C1 segment of cervical spinal cord (tissue), 14 donors: ENCODE measurements at places on chromosomes 2 and 18.

DNA sequence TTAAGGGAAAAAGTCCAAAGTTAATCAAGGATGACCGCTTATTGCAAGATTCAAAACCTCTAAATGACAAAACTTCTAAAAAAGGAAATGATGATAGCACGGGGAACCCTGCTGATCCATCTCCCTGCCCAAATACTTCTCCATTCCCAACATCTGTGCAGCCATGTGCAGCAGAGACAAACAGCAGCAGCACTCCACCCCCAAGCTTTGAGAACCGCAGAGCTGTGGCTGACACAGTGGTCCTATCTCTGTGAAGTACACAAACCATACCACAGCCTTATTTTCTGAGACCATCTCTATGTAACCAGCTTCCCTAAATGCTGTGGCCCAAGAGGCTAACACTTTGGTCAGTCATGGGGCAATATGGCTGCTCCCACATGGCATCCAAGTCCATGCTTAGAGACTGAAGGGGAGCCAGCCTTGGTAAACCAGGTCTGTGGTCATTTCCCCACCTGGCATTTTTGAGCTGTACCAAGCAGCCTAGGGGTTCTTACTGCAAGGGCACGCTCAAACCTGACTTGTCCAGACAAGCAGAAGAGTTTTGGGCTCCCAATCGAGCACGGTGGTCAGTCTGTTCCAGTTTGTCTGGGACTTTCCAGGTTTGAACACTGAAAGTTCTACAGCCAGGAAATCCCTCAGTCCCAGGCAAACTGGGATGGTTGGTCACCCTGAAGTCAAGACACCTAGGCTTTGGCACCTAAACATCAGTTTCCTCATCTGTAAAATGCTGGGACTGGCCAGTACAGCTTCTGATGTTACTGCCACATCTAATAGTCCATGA is 17.1 kb upstream of the NFE2L2 start:
- no peak for DNase-seq

GRCh38 chr2:167832868-167833287 is 414.5 kb downstream of the STK39 start:
- peak; percentile 34 for DNase-seq

GRCh38 chr2:211867845-211868451 is 670.7 kb downstream of the ERBB4 start:
- DNase-seq, result no peak

GRCh38 chr2:172901913-172902312 is 166.3 kb downstream of the RAPGEF4 start:
- DNase-seq, result no peak

DNA sequence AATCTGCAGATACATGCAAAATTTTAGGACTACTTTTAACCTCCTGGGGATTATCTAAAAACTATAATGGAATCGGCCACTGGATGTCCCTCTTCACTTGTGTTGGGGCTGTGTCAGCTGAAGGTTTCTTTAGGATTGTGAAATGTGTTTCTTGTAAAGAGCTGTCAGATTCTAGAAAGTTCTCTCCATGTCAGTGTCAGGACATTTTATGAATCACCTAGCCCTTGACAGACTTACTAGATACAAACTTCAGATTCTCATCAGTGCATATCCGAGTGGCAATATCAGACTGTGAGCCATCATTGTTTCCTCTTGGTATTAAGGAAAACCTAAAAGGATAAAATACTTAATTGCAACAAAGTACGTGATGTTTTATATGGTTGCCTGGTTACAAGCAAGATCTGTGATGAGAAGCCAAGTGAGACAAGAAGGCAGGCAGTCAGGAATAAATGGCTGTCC is 107.3 kb downstream of the CPS1 start:
- DNase-seq, result no peak

DNA sequence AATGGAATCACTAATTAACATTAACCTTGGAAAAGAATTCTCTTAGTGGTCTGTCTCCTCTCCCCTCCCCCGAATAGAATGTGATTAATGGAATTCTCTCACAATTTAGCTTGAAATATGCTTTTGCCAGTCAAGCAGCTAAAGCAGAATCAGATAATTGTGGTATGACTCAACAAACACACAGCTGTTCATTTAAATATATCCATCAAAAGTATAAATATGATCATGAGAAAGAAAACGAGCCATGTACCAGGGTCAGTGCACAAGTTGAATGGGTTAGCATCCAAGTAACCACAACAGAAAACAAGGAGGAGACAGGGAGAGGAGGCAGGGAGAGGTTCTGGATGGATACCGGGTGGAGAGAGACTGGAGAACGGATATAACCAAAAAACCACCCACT is 66.9 kb downstream of the ACVR1 start:
- no peak for DNase-seq

DNA sequence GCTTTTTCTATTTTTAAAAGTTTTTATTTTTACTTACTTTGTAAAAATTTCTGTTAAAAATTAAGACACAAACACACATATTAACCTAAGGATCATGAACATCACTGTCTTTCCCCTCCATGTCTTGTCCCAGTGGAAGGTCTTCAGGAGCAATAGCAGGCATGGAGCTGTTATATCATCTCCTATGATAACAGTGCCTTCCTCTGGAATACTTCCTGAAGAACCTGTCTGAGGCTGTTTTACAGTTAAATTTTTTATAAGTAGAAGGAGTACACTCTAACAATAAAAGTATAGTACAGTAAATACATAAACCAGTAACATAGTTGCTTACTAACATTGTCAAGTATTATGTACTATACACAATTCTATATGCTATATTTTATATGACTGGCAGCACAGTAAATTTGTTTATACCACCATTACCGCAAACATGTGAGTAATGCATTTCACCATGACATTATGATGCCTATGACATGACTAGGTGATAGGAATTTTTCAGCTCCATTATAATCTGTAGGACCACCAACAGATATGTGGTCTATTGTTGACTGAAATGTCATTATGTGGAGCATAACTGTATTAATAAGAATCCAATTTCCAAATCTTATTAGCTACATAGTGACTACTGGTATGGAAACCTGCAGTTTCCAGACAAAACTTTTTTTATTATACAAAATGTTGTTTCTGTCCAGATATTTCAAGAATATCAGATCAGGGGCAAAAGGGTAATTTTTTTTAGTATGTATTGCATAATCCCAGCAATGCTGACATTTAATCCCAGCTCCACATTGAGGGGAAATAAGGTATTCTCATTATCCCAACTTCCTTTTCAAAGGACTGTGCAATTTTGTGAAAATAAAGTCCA is 337.2 kb upstream of the SLC39A10 start:
- DNase-seq, result no peak

DNA sequence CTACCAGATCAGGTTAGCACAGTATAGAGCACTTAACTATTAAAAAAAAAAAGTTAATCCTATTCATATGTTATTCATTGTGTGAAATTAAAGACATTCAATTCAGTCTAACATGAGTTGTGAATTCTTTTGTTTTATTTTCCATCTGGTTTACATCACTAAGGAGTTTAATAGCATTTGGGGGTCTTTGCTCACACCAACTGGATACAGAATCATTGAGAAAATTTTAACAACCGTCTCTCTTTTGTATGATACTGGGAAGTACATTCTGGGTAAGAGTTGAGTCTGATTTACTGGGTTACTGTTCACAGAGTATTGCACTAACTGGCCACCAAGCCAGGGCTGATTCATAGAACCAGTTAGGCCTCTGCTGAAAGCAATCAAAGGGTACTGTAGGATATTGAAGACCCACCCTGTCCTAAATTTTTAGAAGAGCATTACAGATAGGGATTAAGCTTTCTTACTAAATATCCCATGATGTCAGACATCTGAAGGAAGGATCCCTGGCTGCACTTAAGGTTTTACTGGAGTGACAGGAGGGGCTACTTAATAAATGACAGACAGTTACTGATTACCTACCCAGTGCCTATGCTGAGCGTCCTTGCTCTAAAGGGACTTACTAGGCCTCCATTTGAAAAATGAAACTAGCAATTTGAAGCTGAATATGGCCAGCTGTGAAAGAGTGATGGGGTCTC is 387.9 kb downstream of the SETBP1 start:
- no peak for DNase-seq

DNA sequence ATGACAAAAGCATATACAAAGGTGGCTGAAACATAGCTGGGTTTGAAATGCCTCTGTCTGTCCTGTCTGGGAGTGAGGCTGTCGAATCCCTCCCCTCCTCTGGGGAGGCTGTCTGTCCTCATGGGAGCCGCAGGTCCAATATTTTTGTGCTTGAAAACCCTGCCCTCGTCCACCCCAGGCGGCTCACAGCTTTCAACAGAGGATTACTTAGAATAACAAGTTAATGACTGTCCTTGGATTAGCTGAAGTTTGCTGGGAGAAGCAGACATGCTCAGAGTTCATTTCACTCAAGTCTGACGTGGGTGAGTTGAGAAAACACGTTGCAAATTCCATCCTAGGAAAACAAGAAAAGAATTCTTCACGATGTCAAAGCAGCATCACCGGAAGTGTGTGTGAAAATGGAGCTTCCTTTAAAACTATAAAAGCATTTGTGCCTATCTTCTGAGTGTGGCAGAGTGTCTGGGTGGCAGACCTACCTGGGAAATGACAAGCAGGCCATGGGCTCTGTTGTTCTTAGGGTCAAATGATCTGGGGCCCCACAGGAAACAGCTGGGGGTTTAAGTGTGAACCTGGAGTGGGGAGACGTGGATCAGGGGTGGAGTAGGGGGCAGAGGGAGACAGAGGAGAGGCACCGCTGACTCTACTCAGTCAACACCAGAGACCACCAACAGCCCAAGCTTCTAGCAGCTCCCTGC is 77.1 kb downstream of the DDX1 start:
- DNase-seq, result no peak

DNA sequence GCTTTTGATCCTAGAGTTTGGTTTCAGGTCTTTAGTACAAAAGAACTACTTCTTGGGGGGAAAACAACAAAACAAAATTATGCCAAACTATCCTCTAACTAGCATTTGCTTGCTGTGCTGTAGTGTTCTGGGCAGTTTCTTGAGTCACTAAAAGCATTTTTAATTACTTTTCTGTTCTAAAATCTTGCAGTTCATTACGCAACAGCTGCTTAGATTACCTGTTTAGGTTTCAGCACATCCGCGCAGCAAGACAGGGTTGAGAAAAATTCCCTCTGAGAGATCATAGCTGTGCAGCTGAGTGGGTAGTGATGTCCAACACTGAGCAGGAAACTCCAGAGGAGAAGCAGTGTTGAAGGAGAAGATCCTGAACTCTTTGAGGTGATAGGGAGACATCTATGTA is 9.0 kb downstream of the DAW1 start:
- no peak for DNase-seq
